Fibroblast of the conjunctiva (primary cell): ENCODE measurements at places on chromosomes 2 and 18.

DNA sequence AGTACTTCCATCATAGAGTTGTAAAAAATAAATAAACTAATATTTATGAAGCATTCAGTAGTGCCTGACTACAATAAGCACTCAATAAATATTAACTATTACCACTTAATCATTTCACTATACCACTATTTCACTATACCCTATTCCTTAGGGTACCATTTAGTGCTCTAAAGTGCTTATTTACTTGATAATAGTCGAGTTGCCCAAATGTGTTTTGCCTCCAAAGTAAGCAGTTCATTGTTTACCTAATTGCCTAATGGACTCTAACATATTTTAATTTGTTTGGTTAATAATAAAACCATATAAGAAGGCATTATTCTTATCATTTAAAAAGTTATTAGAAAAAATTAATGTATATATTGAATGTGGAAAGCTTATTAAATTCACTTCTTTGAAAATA lies 33.0 kb upstream of the MAP2 start:
- no peak for DNase-seq

DNA sequence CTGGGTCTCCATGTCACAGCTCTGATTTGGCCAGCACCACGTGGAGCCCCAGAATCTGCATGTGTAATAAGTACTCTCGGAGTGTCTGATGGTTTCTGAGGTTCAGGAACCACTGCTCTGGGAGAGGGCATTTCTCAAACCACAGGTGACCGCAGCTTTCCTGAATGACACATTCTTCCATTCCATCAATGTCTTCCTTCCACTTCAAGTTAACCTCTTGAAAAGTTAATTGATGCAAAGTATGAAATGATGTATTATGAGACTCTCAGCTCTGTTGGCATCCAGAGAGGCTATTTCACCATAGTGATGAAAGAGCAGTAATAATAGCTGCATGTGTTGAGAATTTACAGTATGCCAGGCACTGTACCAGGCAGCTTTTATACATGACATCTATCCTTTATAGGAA lies 61.3 kb upstream of the CRIM1 start:
- DNase-seq: no peak

DNA sequence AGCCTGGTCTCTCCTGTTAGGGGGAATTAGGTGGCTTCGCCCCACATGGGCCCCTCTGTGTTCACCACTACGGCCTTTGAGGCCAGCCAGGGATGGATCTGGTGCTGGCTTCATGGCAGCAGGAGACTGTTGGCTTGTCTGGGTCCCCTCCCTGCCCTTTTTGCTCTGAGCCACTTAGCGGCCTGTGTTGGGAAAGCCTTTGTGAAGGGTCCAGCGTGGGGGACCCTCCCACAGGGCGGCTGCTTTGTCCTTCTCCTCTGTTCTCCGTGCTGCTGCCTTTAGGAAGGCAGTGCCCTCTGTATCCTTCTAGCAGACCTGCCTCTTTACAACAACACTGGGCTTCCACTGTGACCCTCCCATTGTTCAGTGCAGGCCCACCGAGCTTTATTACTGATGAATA lies 118.4 kb downstream of the TSN start:
- DNase-seq: no peak

GRCh38 chr2:67845621-67846369 lies 217.0 kb downstream of the C1D start:
- no peak for DNase-seq

- DNase-seq: no peak
Observed at GRCh38 chr2:218964041-218964771, 4.7 kb downstream of the CDK5R2 start.

- no peak for DNase-seq
Observed at GRCh38 chr2:6474161-6475140, 391.3 kb downstream of the CMPK2 start.

- no peak for DNase-seq
Observed at GRCh38 chr2:6864923-6865345, 773 bp downstream of the CMPK2 start.

DNA sequence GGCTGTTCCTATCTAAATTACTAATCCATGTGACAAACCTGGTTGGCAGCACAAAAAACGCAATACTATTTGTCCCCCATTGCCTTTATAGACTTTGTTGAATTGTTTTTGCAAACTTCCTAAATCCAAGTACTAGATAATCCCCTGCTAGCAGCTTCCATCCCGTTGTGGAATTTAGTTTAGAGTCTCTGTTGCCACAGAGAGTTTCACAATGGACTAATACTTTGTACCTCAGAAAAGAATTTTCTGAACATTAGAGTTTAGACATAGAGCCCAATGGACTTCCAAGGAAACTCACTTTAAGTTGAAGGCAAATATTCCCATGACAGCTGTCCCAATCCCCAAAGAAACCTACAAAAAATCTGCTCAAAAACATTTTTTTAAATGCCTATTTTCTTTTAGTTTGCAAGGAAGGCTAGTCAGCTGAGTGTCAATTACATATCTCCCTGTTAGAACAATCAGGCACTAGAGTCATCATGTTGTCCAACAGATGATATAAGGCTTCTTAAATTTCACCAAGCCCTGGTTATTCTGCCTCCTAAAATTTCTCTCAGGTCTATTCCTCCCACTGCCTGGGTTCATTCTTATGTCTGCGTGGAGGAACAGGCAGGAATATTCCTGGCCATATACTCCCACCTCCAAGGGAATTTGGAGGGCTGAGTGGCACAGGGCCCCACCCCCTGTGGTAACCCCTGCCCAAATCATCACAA lies 27.2 kb downstream of the RNF152 start:
- DNase-seq: no peak

DNA sequence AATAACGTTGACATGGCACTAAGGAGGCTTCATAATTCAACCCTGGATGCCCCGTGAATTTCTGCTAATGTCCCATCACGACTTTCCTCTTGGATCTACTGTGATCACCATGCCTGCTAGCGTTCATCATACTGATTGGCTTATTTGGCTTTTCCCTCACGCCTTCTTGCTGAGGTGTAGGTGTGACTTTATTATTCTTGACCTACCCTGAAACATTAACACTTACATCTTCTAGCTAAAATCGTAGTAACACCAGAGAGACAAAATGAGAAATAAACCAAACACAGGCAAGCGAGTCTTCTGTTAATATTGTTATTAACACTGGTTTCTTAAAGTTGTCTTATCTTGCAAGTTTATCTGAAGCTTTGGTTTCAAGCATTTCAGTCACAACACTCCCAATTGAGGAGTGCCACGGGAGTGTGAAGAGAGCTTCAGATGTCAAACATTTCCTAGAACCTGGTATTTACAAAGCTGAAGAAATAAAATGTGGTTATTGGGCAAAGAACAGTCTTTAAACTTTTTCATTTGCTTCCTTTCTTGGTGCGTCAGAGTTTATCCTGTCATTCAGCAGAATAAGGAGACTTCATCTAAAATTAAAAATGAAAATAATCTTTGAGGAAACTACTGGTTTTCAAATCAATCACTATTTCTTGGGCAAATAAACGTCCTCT lies 15.4 kb upstream of the STAT1 start:
- no peak for DNase-seq

- DNase-seq: no peak
Observed at GRCh38 chr2:16855183-16855582, 189.5 kb upstream of the CYRIA start.

DNA sequence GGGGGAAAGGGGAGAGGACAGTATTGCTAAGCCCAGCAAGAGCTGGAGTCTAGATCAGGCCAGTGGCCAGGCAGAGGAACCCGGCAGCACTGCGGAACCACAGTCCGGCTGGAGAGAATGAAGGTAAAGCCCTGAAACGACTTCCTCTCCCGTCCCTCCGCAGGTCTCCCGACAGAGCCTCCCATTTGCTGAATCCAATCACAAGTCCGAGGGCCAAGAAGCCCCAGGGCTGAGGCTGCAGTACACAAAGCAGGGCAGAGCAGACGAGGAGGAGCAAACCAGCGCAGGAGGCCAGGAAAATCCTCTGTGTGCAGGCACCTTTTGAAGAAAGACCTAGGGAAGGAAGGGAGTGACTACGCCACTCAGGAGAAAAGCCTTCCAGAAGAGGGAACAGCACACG lies 104.4 kb downstream of the OSBPL1A start:
- no peak for DNase-seq
